Stimulated activated CD8-positive, alpha-beta memory T cell treated with anti-CD3 and anti-CD28 coated beads, Interleukin-4, amount 100 ng/mL, for 4 hours (primary cell): ENCODE measurements at places on chromosomes 3 and 15.

DNA sequence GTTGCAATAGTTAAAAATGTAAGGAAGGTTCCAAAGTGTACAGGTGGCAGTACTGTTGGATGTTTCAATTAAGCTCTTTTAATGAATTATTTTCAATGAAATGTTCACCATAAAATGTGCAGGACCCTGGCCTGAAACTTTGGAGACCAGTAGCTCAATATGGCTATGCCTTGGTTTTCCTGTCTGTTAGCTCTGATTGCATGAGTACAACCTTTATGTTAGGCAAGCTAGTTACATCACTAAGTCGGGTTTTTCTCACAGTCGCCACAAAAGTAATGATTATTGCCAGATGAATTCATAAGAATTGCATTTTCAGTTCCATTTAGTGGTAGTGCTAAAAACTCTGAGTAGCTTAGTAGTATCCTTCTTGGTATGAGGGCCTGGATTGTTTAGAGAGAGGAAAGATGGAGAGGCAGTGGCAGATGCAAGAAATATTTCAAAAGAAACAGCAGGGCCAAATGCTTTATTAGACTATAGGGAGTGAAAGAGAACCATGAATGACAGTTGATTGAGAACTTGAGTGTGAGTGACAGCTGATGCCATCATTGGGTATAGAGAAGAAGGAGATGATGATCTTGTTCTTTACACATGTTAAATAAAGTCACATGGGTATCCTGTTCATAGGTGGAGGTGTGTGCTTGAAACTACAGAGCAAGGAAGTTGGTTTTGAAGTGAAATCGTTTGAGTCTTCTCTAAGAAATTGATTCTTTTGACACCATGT lies 109.5 kb downstream of the AKAP13 start:
- DNase-seq = no peak

- DNase-seq = no peak
Observed at GRCh38 chr15:94670438-94671034, 439.2 kb downstream of the MCTP2 start.

DNA sequence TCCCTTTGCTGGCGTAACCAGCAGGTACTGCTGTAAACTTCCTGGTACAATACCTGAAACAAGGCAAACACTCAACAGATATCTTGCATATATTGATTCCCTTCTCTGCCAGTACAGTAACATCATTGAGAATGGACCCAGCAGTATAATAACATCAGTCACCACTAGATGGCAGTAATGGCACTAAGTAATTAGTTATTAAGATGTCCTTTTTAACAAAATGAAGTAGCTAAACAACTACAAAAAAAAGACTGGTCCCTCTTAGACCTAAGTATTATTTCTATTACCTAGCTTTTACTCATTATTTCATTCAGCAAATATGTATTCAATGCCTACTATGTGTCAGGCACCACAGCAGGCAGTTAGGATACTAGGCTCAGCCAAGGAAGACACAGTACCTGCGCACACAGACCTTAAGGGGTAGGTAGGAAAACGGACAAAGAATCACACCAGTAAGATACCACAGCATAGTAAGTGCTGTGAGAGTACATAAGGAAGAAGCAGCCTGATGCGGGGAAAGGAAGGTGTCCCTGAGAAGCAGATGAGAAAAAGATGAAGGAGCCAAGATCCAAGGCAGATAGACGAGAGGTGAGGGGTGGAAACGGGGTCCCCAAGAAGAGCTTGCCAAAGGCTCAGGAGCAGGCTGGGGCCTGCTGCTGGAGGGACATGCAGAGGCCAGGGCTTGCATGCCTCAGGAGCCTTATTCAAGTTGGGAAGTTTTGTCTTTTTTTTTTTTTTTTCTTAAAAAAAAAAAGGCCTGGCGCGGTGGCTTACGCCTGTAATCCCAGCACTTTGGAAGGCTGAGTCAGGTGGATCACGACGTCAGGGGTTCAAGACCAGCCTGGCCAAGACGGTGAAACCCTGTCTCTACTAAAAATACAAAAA lies 102.7 kb upstream of the CHD2 start:
- DNase-seq = no peak

GRCh38 chr3:3559786-3560185 lies 239.4 kb upstream of the LRRN1 start:
- no peak for DNase-seq

DNA sequence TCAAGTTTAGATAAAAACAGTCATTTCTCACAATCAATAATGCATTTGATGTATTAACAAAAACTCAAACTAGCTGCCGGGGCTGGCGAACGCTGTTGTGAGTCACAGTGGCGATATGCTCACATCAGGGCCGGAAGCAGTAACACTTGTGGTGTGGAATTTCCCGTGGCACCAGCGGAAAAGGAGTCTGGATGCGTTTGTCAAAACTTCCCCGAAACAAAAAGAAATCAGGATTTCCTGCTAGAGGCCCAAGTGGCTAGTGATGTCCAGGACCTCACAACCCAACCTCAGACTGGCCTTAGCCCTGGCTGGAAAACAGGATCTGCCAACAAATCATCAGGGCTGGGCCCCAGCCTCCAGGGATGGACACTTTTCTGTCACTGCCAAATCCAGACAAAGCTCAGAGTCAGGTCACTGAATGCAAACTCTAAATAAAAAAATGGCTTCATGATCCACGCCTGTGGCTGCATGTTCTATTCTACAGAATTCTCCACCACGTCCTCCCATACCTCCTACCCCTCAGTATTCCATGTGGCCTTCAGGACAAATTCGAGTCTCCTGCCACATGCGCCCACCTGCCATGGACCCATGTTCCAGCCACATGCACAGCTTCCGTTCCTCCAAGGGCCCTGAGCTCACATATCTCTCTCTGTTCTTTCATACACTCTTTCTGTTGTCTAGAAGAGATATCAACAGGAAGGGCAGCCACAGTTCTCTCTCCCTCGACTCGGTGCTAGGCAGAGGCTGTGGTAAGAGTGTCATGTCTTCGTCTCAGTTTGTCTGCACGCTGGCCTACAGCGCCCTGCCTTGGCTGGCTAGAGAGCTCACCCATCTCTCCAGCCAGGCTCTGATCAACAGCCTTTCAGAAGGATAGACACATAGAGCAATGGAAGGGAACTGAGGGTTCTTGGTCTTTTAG lies 35.4 kb downstream of the EHD4 start:
- peak; percentile 53 for DNase-seq

GRCh38 chr3:115523458-115523857 lies 99.9 kb upstream of the GAP43 start:
- DNase-seq = no peak

DNA sequence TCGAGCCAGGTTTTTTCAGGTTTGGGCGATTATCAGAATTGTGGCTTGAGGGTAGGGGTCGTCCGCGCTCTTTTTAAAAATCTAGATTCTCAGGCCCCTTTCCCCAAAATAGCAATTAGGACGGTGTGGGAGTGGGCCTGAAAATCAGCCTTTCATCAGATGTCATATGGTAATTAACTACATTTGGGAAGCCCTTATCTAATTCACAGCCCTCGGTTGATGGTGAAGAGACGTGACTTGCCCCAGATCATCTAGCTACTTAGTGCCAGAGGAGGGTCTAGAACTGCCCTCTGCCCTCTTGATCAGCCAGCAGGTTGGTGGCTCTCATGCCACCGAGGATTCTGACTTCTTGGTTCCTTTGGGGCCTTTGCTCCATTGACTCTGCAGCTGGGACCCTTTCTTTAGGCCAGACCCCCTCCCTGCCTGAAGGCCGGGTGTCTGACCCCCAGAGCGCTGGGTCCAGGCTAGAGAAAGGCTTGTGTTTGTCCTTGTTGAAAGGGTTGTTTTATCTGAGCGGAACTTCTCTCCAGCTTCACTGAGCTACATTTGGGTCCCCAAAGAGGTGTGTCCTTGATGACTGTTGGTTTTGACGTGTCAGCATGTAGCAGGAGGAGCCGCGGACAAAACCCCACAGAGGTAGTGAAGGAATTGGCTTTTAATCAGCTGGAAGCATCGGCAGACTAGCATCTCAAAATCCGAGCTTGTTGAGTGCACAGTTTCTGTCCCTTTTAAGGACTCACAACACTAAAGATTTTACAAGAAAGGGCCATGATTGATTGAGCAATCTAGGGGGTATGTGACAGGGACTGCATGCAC lies 857 bp downstream of the AEN start:
- no peak for DNase-seq

GRCh38 chr3:174614036-174614435 lies 245.1 kb upstream of the NAALADL2 start:
- no peak for DNase-seq

DNA sequence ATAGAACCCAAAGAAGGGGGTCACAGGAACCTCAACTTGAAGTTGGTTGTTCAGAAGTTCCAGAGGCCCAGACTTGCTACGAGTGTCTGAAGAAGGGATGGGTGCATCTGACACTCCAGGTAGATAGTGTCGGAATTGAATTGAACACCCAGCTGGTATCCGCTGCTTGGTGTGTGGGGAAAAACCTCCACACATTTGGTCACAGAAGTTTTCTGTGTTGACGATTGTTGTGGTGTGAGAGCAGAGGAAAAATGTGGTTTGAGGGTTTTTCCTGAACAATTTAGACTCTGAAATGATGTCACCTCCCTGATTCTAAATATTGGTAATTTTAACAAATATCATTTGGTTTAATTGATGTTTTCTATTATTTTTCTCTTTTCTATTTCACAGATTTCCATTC lies 218.8 kb upstream of the CTNNB1 start:
- no peak for DNase-seq

DNA sequence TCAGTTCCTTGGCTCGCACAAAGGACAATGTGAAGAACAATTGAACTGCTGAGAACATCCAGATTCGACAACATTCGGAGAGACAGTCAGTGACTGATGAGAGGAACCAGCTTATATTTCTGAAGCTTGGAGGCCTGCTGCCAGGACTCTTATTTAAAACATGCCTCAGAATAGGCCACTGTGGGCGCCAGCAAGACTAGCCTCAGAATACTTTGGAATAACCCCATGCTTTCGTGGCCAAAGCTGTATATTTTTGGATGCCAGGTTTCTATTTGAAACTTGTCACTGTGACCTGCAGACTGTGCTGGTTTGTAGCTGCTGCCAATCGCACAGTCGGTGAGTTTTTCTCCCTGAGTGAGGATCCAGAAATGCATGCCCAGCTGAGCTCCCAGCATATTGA lies 129.9 kb upstream of the UBE3A start:
- DNase-seq = no peak

- DNase-seq = no peak
Observed at GRCh38 chr3:172065527-172065926, 26.1 kb downstream of the FNDC3B start.

- DNase-seq = no peak
Observed at GRCh38 chr3:59531994-59532393, 482.2 kb upstream of the CFAP20DC start.

DNA sequence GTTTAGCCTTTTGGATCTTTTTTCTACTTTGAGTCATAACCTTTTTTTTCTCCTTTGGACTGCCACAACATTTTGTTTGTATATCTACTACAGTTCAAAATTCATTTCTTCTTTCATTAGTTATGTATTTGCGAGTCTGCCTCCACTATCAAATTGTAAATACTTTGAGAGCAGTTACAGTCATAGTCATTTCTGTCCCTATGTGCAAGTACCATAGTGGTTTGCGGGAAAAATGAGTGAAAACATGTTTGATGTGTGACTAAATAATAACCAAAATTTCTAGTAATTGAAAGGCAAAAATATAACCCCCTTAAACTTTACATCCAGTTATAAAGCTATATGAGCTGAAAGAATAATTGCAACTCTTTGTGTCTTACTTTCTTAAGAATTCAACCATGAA lies 45.8 kb upstream of the CCDC50 start:
- no peak for DNase-seq

GRCh38 chr3:63344661-63345060 lies 66.6 kb downstream of the SYNPR start:
- no peak for DNase-seq

DNA sequence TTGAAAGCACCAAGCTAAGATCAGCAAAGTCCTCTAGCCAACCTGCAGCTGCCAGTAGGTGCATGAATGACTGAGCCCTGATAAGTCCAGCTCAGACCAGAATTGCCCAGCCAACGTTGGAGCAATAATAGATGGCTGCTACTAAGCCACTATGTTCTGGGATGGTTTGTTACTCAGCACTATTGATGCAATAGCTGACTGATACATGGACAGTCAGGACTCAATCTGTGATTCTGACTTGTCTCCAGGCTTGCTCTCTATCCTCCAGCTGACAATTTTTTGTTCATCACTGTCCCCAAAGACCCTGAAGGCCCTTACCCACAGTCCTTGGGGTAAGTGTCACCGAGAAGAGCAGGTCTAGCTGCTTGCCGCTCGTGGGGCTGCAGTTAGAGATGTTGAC lies 55.3 kb downstream of the CDCP1 start:
- DNase-seq = no peak

DNA sequence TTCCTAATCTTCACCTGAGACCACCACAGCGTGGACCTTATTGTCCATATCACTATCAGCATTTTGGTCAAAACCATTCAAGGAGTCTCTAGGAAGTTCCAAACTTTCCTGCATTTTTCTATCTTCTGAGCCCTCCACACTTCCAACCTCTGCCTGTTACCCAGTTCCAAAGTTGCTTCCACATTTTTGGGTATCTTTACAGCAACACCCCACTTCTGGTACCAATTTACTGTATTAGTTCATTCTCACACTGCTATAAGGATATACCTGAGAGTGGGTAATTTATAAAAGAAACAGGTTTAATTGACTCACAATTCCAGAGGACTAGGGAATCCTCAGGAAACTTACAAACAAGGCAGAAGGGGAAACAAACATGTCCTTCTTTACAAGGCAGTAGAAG lies 103.3 kb upstream of the CBLB start:
- no peak for DNase-seq

- DNase-seq = no peak
Observed at GRCh38 chr3:8635631-8636030, 9.0 kb downstream of the SSUH2 start.

- DNase-seq = no peak
Observed at GRCh38 chr15:39083213-39083612, 497.7 kb upstream of the THBS1 start.

DNA sequence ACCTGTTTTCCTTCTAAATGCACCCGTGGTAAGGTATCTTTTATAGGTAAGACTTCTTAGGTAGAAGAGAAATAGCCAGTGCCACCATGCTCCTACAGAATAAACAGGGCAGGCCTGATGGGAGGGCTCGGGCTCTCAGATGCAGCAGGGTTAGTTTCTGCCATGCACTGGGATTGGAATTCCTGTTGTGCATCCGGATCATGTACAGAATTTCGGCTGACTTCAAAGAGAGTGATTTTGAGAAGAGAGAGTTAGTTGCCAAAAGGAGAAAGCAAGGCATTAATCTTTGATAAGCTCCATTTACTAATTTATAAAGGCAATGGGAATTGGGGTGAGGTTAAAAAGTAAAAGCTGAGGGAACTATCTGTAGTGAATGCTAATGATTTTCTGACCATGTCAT lies 211.2 kb downstream of the WDR72 start:
- DNase-seq = no peak
